Activated CD8-positive, alpha-beta T cell treated with anti-CD3 and anti-CD28 coated beads for 36 hours (primary cell): ENCODE measurements at places on chromosomes 1 and 21.

DNA sequence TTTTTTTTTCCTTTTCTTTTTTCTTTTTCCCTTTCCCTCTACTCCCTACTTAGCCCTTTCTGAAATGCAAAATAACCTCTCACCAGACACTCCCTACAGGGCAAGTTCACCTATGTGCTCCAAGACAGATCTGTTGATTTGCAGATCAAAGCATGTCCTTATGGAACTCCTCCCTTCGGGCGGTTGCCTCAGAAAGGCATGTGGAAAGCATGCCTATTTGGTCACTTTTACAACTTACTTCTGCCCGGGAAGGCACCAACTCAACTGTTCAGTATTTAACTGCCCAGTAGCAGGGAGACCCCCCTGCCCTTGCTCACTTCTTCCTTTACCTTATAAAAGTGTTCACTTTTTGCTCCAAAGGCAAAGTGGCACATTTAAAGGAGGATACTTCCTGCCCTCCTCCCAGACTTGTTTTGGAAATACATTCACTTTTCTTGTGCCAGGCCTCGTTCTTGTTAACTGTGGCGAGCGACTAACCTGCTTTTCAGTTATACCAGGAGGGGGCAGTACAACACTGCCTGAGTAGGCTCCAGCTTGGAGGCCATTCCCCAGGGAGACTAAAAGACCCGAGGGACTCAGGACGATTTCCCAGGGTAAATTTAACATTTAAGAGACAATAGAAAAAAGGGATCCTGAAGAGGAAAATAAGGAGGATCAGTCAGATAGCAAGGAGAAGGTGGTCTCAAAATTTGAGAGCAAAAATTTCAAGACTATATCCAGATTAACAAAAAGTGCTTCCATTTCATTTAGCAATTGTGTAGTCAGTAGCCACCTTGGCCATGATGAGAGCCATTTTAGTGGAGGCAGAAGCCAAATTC lies 12.3 kb upstream of the SLAMF7 start:
- peak; percentile 74 for DNase-seq

GRCh38 chr1:208772891-208773290 lies 528.7 kb upstream of the PLXNA2 start:
- no peak for DNase-seq

GRCh38 chr1:18673976-18674375 lies 43.3 kb downstream of the PAX7 start:
- DNase-seq, result no peak

DNA sequence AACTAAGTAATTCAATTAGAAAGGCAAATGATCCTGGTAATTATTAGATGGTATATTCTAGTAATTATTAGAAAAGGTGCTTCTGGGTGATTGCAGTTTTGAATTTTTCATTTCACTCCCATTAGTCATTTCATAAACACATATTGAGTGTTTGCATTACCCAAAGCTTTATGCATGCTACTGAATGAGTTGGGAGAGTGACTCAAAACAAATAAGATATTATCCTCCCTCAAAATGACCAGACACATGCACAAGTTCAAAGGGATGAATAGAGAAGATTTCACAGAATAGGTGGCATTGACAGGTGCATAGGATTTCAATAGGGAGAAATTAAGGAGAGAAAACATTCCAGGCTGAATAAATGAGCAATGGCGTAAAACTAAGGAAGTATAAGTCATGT lies 84.7 kb downstream of the PHTF1 start:
- DNase-seq, result no peak

- no peak for DNase-seq
These were observed at the start of gene RSPO1 for GRCh38 chr1:37634244-37634991. RSPO1 (minus strand) TSS chr1:37634892; CDS start chr1:37629661, 5,231 bp downstream.

GRCh38 chr1:56993475-56993874 lies 27.7 kb upstream of the C8B start:
- DNase-seq, result no peak

GRCh38 chr1:59994302-59995198 lies 68.0 kb upstream of the CYP2J2 start:
- DNase-seq, result no peak

GRCh38 chr21:25453524-25453923 lies 153.8 kb downstream of the MRPL39 start:
- no peak for DNase-seq

GRCh38 chr1:234955107-234955731 lies 173.4 kb downstream of the TOMM20 start:
- no peak for DNase-seq
